ENCODE measurements at places on chromosomes 4 and X. TPM values are rescaled to one million over a fixed set of nuclear protein-coding genes. Genes with fewer than 3 reads are reported as not detected.

TBC1D8B gene
- 12.9 TPM for total RNA-seq

ETDA gene
- total RNA-seq = not detected

LEF1 gene
- 2.6 TPM for total RNA-seq

HAND2 gene
- total RNA-seq = 29.6 TPM

GLRB gene
- 19.0 TPM for total RNA-seq

UNC5C gene
- 6.2 TPM for total RNA-seq

ARHGAP36 gene
- total RNA-seq = 119 TPM

CCNA2 gene
- 1.3 TPM for total RNA-seq

PRKG2 gene
- total RNA-seq = 1.2 TPM

XAGE1A gene
- not detected for total RNA-seq

RENBP gene
- total RNA-seq = 50.7 TPM

ZNF81 gene
- total RNA-seq = 6.4 TPM

WNK3 gene
- total RNA-seq = 1.3 TPM

SYTL5 gene
- 3.9 TPM for total RNA-seq

ADGRG4 gene
- total RNA-seq = under 0.01 TPM

SH3D19 gene
- 82.9 TPM for total RNA-seq

CSAG3 gene
- total RNA-seq = not detected

PCDH7 gene
- 30.9 TPM for total RNA-seq

PF4V1 gene
- not detected for total RNA-seq
